ENCODE measurements at places on chromosomes 6 and 20.

- no peak for DNase-seq
Measured at GRCh38 chr6:20978151-20978614, 443.9 kb downstream of the CDKAL1 start.

- DNase-seq, result no peak
Measured at GRCh38 chr20:20831794-20832193, 119.3 kb upstream of the RALGAPA2 start.

DNA sequence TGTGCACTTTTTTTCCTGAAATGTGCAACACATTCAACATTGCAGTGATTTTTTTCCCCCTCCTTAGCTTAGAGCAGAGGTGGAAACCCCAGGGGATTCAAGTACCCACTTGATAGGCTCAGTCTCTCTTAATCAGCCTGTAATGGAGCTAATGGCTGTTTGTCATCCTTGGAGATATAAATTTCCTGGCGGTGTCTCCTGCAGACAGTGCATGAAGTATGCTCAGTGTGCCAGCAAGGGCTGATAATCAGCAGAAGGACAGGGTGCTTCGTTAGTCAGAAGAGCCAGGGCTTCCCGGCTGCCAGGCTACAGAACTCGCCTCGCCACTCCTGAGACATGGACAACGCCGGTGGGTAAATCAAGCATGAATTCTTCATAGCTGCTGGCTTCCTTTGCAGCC is 69.8 kb upstream of the PHACTR2 start:
- DNase-seq, result no peak

GRCh38 chr6:16712931-16713484 is 48.3 kb downstream of the ATXN1 start:
- peak; percentile 78 for DNase-seq

DNA sequence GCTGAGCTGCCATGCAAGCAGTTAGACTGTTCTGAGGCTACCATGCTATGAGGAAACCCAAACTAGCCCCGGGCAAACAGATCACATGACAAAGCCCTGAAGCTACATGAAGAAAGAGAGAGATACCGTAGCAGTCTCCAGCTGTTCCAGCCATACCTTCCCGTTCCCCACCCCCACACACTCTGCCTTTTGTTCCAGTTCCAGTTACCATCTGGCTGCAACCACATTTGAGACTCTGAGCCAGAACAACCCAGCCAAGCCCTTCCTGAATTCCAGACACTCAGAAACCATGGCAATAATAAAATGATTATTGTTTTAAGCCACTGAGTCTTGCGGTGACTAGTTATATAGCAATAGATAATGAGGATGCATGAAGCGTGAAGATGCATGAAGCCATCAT is 28.3 kb downstream of the RIN2 start:
- DNase-seq, result no peak

GRCh38 chr6:224350-224749 is 67.9 kb upstream of the DUSP22 start:
- no peak for DNase-seq

DNA sequence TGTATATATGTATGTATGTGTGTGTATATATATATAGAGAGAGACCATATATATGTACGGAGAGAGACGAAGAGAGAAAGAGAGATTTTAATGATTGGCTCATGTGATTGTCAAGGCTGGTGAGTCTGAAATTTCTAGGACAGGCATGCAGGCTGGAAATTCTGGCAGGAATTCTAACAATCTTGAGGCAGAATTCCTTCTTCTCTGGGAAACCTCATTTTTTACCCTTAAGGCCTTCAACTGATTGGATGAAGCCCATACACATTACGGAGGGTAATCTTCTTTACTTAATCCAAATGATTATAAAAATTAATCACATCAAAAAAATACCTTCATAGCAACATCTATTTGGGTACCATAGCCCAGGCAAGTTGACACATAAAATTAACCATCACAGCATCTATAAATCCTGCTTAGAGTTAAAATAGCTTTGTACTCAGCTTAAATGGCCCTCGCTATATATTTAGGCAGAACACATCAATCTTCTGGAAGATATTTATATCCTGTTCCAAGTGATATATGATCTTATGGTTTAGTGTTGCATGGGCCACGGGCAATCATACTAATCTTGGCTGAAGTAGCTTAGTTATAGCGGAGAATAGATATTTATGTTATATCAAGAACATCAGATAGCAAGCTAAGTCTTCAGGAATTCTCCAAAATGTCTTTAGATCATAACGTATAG is 36.6 kb downstream of the ABRACL start:
- DNase-seq, result no peak

DNA sequence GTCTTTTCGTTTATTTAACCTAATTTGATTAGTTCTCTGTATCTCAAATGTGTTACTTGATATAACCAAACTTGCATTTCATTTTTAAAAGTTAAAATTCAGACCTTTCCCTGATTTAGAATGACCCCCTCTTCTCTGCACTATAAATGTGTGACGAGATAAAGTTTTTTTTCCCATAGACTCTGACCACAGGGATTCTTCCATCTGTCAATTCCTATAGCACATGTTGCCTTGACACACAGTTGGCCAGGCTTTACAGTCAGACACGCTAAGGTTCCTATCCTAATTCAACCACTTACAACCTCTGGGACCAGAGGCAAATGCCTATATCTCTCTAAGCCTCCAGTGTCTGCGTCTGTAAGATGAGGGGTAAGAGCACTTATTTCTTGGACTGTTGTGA is 40.6 kb downstream of the KCNS1 start:
- DNase-seq, result no peak

DNA sequence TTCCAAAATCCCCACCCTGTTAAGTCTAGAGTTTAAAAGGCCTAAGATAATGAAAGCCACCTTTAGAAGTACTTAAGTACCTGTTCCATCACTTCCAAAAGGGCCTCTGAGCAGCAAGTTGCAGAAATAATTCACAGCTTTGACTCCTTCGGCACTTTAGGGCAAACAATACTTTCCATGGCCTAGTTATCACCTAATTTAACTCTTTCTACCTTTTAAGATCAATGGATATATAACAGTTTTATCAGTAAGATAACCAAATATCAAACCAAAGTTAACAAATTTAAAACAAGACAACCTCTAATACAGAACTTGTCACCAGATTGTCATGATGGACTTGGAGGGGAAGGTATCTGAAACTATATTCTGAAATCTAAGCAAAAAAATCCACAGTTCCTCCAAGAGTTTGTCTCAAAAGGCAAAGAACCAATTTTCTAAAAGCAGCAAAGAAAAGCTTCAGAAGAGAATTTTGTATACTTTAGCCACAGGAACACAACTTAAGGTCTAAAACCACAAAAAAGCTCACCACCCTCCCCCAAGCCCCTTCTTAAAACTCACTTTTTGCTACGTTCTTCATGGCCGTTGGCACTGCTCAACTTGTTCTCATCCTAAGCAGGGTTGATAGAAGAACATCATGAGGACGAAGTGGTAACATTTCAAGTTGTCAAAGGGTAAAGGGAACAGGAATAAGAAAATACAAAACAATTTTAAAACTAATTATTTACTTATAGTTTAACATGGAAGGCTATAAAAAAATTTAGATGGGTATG is 3.5 kb downstream of the RBM39 start:
- no peak for DNase-seq

GRCh38 chr20:2101057-2101864 is at the start of gene STK35:
Gene STK35, plus strand, starts transcription at chr20:2101827. Its CDS starts 55 bp downstream, at chr20:2101882.
- DNase-seq, result peak; percentile 81

GRCh38 chr6:155328539-155329459 is 14.5 kb upstream of the TFB1M start:
- no peak for DNase-seq

DNA sequence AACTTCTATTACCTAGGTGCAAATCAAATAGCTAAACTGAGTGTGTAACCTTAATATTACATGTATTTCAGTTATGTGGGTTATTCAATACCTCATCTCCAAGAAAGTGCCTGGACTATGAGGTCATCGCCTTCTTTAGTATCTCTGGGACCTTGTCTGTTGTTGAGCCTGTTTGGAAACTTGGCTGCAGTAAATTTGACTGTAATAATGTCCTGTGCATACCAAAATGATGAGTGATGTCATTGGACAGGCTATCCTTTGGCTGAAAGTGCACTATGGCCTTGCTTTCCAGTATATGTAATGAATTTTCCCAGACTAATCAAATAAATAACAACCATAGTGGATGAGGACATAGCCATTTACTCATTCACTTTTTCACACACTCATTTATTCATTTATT is 455.1 kb downstream of the ADGRB3 start:
- peak; percentile 5 for DNase-seq

DNA sequence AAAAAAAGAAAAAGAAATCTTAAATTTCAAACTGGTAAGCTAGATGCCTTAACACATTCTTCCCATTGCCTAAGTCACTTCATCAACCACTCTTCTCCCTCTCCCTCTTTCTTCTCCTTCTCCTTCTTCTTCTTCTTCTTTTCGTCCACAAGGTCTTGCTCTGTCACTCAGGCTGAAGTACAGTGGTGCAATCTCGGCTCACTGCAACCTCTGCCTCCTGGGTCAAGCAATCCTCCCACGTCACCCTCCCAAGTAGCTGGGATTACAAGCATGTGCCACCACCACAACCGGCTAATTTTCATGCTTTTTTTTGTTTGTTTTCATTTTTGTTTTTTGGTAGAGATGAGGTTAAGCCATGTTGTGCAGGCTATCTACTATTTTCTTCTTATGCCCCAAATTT is 60.2 kb downstream of the GPR63 start:
- no peak for DNase-seq

GRCh38 chr20:57622579-57623381 is 2.6 kb upstream of the ZBP1 start:
- peak; percentile 37 for DNase-seq

- no peak for DNase-seq
Measured at GRCh38 chr6:113873043-113873667, 16.0 kb downstream of the MARCKS start.

GRCh38 chr6:43077981-43078511 is 1.9 kb downstream of the PTK7 start:
- DNase-seq, result no peak

DNA sequence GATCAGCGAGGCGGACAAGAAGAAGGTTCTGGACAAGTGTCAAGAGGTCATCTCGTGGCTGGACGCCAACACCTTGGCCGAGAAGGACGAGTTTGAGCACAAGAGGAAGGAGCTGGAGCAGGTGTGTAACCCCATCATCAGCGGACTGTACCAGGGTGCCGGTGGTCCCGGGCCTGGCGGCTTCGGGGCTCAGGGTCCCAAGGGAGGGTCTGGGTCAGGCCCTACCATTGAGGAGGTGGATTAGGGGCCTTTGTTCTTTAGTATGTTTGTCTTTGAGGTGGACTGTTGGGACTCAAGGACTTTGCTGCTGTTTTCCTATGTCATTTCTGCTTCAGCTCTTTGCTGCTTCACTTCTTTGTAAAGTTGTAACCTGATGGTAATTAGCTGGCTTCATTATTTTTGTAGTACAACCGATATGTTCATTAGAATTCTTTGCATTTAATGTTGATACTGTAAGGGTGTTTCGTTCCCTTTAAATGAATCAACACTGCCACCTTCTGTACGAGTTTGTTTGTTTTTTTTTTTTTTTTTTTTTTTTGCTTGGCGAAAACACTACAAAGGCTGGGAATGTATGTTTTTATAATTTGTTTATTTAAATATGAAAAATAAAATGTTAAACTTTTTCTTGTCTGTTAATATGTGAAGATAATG is 2.2 kb downstream of the HSPA1B start:
- peak; percentile 79 for DNase-seq

GRCh38 chr6:118171852-118172251 is 264.8 kb downstream of the SLC35F1 start:
- no peak for DNase-seq

- no peak for DNase-seq
Measured at GRCh38 chr6:36757206-36757605, 59.6 kb downstream of the RAB44 start.

DNA sequence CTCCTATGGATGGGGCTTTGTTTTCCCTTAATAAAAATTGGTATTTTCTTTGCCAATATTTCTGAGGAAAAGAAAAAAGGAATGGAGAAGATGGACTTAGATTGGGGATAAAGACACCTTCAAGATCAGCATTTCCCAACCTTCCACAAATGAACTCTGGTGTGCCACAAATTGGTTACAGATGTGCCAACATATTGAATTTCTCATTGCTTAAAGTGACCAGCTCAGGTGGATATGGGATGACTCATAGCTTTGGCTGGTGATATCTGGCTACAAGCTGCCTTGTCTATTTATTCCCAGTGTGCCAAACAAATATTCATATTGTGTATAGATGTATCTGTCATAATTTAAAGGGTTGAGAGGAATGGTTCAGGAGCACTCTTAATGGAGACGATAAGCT is 32.5 kb downstream of the THEMIS start:
- DNase-seq, result no peak

DNA sequence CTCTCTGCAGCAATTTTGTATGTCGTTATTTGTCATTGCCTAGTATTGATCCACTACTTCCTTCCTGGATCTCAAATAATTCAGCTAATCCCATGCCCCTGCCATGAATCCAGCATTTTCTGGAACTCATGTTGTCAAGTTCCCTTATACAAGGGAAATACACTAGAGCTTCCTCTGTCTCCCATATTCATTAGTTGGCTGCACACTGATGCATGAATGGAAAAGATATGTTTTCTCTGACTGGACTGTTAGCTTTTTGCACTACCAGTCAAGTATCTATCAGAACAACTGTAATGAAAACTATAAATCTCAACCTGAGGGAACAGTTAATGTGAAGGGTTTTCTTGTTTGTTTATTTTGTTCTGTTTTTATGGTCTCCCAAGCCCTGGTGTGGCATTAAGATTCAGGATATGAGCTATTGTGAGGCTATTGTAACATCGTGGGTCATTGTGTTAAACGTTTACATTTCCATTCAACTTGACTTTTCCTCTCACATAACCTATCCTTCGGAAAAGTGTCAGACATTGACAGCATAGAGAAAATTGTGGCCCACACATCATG is 102.5 kb upstream of the FAM8A1 start:
- no peak for DNase-seq

- DNase-seq, result peak; percentile 82
Measured at GRCh38 chr6:122869437-122870024, 80.5 kb downstream of the SMPDL3A start.

DNA sequence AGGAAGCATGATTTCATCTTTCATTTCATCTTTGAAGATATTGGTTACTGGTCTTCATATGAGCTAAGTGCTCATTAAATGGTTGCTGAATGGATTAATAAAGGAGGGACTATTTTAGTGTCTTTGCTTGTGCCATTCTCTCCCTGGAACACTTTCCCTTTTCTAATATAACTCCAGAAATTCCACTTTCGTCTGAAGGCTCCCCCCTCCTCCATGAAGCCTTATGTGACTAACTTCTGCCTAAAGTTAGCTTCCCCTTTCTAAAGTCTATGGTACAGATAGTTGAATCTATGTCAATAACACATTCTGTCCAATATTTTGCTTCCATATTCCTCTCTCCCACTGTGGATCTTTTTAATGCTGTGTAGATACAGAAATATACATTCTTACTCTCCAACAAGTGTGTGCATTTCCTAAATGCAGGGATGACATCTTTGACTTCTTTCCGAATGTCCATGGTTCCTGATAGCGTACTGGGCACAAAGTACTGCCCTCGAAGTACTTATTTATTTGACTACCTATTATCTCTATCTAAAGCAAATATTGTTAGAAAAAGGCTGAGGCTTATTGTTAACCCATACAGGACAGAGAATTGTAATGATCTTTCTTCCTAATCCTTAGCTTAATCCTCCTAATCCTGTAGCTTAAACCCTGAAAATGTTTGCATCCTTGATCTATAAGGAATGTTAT is 84.7 kb upstream of the ELOVL5 start:
- no peak for DNase-seq

GRCh38 chr6:5936140-5936539 is 70.6 kb downstream of the NRN1 start:
- DNase-seq, result no peak
